ENCODE measurements at places on chromosomes 11 and 22.

DNA sequence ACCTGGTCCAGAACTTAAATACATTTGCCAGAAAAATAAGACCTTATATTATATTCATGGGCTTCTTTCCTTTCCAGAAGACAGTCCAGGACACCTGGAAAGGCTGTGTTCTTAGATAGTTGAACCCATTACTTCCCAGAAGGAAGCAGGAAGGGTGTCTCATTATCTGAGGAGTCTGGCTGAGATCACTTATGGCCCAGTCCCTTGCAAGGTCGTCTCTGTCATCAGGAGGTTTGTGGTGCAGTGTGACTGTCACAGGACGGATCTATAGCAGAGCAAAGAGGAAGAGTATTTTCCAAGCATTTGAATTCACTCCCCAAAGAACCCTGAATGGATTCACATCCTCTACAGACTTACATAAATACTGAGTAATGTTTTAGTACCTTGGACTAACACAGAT lies 270.7 kb upstream of the MTNR1B start:
- DNase-seq, result no peak

GRCh38 chr22:35315855-35316745 lies 16.4 kb downstream of the TOM1 start:
- no peak for DNase-seq

DNA sequence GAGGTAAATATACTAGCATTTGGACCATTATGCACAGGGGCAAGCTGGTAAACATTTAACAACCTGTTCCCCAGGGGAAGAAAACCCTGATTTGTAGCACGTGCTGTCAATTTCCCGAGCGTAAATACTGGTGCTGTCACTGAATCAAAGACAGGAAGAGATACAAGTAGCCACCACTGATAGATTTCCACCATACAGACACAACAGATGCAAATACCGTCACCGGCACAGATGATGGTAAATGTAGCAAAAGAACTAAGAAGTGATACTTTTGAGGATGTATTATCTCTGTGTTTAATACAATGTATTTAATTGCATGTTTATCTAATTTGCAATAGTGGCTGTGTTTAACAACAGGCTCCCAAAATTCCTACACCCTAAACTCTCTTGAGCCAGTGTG lies 39.6 kb downstream of the SHISAL1 start:
- DNase-seq, result no peak

- DNase-seq, result no peak
Observed at GRCh38 chr11:1782831-1783724, 19.4 kb upstream of the CTSD start.

GRCh38 chr22:39994041-39994565 lies 651 bp upstream of the FAM83F start:
- DNase-seq, result no peak

DNA sequence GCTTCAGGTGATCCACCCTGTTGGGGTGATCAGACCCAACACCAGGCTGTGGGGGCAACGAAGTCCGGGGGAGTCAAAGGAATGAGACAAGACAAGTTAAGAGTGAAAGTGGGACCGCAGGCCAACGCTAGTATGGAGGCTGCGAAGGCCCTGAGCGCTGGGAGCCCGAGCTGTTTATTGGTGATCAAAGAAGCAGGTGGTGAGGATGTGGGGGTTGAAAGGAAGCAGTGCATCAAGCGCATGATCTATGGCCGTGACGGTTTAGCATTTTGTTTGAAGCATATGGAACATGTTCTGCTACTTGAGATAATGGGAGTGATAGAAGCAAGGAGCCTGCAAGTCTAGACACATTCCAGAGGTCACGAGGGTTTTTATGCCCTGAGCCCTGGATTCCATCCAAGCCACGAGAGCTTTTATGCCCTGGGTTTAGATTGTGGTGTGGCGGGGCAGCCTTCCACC lies 49.5 kb downstream of the MCHR1 start:
- DNase-seq, result no peak

DNA sequence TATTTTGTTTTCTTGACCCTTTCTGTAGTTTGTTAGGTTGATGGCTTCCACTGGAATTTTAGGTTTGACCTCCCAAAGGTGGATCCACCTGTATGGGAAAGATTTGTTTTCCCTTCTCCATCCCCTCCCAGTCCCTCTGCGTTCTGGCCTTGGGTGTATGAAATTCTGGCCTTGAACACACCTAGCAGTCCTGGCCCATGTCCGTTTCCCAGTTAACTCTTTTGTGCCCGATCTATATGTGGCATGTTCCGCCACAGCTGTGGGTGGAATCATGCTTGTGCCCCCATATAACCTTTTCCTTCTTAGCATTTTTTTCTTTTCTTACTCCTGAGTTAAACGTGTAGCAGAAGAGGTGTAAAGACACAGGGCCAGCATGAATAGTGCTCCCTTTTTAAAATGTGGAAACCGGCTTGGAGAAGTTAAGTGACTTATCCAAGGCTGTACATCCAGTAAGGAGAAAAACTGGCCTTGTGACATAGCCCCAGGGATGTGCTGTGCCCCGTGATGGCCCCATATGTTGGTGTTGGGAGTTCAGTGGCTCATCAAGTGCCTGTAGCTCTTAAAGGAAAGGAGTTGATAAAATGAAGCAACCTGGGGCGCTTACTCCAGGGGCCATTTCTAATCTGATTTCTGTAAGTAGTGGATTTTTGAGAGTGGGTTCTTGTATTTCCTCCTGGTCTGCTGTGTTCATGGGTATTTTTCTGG lies 39.3 kb downstream of the ZNRF3 start:
- no peak for DNase-seq

- no peak for DNase-seq
Observed at GRCh38 chr22:24529898-24530297, 25.0 kb downstream of the GUCD1 start.

- DNase-seq, result no peak
Observed at GRCh38 chr11:11612439-11612838, 9.4 kb downstream of the GALNT18 start.

DNA sequence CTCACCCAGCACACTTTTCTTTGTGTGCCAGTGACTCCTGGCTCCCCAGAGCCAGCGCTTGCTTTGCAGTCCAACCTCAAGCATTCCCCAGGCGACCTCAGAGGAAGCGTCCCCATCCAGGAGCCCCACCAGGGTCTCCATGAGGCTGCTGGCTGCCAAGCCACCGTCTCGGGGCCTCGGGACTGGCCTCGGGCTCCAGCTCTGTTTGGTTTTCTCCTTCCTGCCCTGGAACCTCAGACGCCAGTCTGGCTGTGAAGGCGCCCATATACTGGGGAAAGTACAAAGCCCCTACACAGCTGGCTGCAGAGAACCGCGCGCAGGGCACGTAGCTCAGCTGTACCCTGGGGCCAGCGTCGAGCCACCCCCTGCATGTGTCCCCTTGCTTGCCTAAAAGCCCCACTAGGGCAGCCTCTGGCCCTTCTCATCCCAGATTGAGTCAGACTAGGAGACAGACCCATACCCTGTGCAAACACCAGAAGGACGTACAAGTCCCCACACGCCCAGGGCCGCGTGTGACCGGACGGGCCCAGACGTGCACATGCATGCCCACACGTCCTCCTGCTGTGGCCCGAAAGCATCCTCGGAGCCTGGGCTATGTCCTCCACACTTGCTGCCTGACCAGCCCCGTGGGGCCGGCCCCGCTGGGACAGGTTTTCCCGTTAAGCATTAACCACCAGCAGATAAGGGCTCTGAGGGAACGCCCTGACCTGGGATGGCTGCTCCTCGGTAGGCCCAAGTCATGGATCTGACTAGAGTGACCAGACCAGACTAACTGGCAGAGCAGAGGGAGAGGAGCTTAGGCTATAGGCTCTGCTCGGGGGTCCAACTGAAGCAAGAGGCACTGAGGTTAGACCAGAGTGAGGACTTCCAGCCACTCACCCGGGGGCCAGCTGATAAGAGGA lies 4.2 kb upstream of the SYT8 start:
- DNase-seq, result no peak

GRCh38 chr11:59660621-59661020 lies 8.2 kb downstream of the PATL1 start:
- DNase-seq, result no peak

- DNase-seq, result no peak
Observed at GRCh38 chr22:29487426-29487986, 7.5 kb downstream of the NEFH start.

DNA sequence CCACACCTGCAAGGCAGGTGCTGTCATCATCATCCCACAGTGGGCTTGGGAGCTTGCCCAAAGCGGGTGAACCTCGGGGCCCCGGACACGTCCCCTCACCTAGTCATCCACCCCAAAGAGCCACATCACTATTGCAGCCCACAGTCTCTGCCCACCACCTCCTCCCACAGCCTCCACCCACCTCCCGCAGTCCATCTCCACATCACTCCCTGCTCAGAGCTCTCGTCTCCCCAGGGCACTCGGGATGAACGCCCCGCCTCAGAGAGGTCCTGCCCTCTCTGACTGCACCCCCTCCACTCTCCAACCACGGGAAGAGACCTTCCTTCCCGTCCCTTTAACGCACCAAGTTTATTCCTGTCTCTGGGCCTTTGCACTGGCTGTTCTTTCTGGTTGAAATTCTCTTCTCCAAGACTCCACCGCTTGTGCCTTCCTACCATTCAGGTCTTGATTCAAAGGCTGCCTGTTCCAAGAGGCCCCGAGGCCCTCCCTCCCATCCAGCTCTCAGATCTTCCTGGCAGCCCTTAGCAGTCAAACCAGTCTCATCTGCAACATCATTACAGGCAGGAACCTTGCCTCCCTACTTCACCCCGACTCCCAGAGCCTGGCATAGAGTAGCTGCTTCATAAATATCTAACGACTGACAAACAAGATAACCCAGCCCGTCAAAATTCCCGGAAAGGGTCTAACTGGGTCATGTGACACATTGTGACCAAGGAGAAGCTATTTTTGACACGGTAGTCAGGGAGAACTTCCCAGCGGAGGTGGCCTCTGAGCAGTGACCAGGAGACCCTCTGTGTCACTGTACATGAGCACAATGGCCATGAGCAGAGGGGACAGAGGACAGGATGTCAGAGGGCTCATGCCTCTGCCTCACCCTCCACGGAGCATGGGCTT lies 11.1 kb downstream of the KCNJ4 start:
- no peak for DNase-seq

DNA sequence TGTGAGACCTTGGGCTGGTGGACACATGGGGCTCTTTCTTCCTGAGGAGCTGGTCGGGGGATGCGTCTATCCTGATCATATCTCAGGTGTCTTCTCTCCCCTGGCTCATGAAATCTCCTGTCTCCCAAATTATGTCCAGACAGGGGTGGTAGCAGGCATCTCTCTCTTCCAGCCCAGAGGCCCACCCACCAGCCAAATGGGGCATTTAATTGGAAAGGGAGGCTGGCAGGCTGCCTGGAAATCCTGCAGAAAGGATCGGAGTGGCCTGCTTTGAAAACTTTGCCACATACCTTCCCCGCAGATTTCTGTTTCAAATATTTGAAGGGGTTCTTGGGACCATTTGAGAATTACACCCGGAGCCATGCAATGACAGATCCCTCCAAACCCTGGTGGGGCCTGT lies 37.4 kb downstream of the SMIM38 start:
- DNase-seq, result no peak

GRCh38 chr11:8017894-8018483 lies 30.9 kb downstream of the EIF3F start:
- no peak for DNase-seq

DNA sequence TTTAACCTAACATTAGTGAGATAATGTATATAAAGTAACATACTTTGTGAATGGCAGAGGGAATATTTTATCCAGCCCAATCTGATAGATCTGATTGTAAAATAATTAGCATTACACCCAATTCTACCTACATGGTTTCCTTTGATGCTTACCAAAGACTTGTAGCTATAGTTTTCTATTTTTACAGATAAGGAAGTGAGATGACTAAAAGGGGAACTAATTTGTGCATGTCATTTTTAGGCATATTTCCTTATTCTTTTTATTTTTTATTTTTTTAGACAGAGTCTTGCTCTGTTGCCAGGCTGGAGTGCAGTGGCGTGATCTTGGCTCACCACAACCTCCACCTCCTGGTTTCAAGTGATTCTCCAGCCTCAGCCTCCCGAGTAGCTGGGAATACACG lies 793.7 kb upstream of the LRRC4C start:
- no peak for DNase-seq

DNA sequence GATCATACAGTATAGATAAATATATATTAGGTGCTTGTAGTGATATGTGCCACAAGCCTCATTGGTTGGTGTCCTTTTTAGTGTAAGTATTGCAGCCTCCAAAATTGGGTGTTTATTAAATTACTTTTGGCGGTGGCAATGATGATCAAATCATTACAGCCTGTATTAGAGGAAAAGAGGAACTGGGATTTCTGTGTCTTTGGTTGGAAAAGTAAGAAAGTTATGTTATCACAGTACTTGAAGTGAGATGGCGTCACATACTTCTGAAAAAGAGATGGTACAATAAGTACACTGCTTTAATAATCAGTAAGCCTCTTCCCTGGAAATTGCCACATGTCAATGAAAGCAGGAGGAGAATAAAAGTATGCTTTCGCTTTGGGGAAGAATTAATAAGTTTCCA lies 523 bp upstream of the MPZL3 start:
- no peak for DNase-seq

DNA sequence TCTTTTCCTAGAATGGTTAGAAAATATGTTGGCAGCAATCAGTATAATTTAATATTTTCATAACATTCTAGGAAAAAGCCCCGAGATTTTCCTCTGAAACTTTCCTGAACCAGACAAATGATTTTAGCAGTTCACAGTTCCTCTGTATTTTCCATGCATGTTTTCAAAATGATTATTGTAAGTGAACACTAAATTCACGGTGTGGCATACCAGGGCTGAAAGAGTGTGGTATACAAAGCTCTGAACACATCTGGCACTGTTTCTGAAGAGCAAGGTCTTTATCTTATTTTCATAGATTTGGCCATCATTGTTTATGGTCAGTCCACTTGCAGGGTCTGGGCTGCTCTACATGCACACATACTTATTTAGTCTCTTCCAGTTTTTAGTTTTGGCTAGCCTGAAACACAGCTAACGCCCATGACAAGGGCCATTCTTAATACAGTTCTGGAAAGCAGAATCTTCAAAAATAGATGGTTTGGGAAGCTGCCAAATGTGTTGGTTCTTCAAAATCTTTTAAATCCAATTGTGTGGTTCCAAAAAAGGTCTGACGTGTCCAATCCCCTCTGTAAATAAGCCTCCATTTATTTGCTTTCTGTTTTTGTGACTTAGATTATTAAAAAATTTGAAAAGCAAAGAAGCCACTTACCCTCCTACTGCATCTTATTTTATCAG lies 7.9 kb upstream of the GAB2 start:
- DNase-seq, result no peak

- DNase-seq, result no peak
Observed at GRCh38 chr11:26726960-26727359, 5.1 kb upstream of the SLC5A12 start.

GRCh38 chr22:23519442-23520157 lies 60.5 kb downstream of the IGLL1 start:
- no peak for DNase-seq

- no peak for DNase-seq
Observed at GRCh38 chr22:24157822-24158135, 23.5 kb upstream of the SUSD2 start.

DNA sequence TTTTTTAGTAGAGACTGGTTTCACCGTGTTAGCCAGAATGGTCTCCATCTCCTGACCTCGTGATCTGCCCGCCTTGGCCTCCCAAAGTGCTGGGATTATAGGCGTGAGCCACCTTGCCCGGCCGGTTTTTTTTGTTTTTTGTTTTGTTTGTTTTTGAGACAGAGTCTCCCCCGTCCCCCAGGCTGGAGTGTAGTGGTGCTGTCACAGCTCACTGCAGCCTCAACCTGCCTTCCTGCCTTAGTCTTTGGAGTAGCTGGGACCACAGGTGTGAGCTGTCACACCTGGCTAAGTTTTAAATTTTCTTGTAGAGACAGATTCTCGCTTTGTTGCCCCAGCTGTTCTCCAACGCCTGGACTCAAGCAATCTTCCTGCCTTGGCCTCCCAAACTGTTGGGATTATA lies 3.2 kb downstream of the PPIL2 start:
- DNase-seq, result no peak
